ENCODE measurements at places on chromosomes 2 and 18.

GRCh38 chr2:151840216-151841046, 12.2 kb upstream of the ARL5A start:
- DNase-seq: peak; percentile 63

- peak; percentile 86 for DNase-seq
Measured at GRCh38 chr2:109510136-109511028, 103.4 kb downstream of the SEPTIN10 start.

DNA sequence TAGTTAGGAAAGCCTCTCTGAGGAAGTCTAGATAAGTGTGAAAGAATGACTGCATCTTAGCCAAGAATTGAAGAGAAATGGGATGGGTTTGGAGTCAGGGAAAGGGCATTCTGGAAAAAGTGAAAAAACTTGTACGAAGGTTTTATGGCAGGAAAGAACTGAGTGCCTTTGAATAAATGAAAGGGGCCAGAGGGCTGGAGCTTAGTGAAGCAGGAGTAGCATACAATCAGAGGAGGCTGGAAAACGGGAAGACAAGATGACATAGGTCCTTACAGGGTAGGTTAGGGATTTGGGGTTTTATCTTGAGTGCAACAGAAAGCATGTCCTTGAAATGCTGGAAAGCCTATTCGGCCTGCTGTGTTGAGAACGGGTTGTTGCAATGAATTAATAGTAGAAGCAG, 152.6 kb upstream of the RND3 start:
- no peak for DNase-seq

- no peak for DNase-seq
Measured at GRCh38 chr2:215919624-215920243, 93.6 kb downstream of the MREG start.

DNA sequence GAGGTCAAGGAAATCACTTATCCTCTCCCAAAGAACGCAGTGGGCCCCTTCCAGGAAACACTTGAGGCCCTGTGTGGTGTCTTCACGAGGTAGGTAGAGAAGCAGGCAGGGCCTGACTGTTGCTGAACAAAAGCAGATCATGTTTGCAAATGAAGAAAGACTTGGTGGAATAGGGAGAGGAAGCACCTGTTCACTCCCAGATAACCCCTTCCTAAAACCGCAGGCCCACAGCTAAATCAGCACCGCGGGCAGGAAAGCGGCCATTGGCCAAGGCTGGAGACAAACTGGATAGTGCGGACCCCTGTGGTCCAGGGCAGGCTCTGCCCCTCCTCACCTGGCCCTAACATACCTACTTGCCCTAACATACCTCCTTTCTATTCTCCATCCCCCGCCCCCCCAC, 64.9 kb upstream of the KLHL29 start:
- DNase-seq: no peak

Data from RPMI8226 (cell line).